ENCODE measurements at places on chromosomes 6 and 20. TPM values are rescaled to one million over a fixed set of nuclear protein-coding genes. Genes with fewer than 3 reads are reported as not detected.

DNA sequence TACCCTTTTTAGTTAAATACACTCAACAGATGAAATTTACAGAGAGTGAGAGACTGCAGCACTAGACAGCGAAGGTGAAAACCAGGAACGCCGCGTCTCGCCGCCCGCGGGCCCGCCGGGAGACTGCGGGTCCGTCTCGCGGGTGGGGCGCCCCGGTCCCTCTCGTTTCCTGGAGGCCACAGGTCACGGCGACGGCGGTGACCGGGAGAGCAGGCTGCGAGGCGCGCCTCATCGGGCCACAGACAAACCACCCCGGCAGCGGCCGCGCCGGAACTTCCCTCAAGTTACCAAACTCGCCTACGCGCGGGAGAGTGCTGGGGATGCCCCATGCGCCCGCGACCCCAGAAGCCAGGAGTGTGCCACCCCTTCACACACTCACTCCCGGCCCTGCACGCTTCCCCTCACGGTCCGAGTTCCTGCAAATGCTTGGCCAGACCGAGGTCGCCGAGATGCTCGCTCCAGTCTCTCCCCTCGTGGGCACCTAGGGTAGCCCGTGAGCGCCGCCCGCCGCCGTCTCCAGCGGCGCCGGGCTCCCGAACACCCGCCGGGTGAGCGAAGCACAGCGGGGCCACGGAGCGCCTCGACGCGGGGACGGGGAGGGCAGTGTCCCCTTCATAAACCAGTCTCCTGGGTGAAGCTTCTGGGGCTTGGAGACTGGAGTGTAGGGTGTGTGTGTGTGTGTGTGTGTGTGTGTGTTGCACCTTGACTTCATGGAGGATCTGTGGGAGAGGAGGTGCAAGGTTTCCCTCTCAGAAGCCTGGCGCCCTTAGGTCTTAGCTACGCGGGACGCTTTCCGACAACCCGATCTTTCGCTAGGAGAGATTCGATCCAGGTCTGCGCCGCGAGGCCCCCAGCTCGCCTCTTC lies 1.4 kb downstream of the BACH2 start:
- DNase-seq: peak; percentile 80

- DNase-seq: peak; percentile 41
These were observed 32.4 kb downstream of the CBFA2T2 start for GRCh38 chr20:33522256-33522820.

The BPIFA1 gene
- not detected for total RNA-seq

DNA sequence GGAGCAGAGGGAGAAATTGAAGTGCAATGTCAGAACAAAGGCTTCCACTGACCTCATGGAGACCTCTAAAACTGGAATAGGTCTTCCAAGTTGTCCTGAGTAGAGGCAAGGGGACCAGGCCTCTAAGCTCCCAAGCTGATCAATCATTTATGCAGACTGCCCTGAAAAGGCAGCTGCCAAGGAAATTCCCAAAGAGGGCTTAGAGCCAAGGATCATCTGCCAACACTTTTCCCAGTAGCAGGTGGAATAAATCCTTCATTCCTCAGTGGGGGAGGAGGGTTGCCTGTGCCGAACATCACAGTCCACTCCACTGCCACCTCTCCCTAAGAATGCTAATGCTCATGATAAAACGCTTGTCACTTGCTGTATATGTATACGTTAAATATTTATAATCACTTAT lies 29.3 kb upstream of the RALY start:
- no peak for DNase-seq

DNA sequence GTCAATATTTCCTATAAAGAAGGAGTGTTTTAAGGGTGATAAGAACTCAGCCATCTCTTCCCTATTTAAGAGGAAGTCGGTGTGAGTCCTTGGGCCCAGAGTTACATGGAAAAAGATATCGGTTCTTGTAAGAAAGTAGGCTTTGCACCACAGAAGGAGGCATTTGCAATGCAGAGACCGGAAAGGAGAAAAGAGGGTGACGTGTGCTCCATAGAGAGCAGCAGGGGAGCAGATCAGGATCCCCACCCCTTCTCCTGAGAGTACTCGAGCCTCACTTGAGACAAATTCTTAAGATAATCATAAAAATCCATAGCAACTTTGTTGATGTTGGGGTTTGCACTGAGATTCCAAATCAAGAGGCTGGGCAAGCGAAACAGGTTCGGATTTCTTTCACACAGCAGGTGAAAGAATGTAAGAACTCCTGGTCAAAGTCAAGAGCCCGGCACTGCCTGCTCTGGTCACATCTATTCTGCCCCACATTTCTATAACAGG lies 27.8 kb downstream of the FOXA2 start:
- no peak for DNase-seq

The OR10C1 gene
- not detected for total RNA-seq

The CAP2 gene
- total RNA-seq: not detected

The TMC2 gene
- total RNA-seq: not detected

GRCh38 chr20:37775200-37775599 lies 81.4 kb downstream of the CTNNBL1 start:
- no peak for DNase-seq

GRCh38 chr6:137766596-137767370 lies 100.3 kb upstream of the TNFAIP3 start:
- DNase-seq: no peak

- no peak for DNase-seq
These were observed 13.1 kb downstream of the C20orf96 start for GRCh38 chr20:277496-277781.

The PANK2 gene
- 44.7 TPM for total RNA-seq

The DUSP15 gene
- total RNA-seq: not detected

- no peak for DNase-seq
These were observed 41.4 kb downstream of the TRMT6 start for GRCh38 chr20:5908981-5909380.

- DNase-seq: no peak
These were observed 34.3 kb upstream of the ADTRP start for GRCh38 chr6:11812951-11813350.

DNA sequence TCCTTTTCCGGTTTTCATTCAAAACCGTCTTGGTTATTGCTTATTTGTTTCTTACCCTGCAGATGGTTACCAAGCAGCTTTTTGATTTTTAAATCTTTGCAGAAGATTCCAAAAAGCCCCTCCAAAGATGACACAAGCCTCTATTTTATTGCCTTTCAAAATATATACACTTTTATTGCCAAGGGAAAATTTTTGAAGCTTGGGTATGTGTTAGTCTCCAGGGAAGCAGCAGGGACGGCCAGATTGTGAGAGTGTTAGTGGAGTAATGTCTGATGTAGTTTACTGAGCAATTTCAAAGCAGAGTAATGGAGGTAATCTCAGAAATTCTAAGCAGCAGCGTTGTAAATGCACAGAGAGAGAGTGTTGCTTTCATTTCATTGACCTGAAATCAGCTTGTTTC lies 193.8 kb downstream of the FARS2 start:
- DNase-seq: no peak

DNA sequence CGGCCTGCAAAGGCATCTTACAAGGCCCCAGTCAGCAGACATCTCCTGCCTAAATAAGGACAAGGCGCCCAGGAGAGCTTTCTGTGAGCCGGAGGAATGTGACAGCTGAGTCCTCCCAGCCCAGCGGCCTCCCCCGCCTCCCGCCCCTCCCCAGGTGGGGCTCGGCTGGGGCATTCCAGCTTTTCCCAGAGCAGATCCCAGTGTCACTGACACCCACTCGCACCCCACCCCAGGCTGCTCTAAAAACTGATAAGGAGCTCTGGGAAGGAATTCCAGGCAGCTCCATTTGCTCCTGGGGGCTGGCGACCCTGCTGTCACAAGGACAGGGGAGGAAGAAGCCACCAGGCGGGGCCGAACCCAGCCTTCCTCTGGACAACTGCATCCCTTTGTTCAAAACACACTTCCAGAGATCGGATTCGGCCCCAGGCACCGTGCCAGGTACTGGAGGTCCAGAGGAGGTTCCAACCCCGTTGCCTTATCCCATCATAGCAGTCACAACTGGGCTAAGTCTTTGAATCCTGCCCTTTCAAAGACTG lies 49.7 kb downstream of the JPH2 start:
- DNase-seq: no peak

DNA sequence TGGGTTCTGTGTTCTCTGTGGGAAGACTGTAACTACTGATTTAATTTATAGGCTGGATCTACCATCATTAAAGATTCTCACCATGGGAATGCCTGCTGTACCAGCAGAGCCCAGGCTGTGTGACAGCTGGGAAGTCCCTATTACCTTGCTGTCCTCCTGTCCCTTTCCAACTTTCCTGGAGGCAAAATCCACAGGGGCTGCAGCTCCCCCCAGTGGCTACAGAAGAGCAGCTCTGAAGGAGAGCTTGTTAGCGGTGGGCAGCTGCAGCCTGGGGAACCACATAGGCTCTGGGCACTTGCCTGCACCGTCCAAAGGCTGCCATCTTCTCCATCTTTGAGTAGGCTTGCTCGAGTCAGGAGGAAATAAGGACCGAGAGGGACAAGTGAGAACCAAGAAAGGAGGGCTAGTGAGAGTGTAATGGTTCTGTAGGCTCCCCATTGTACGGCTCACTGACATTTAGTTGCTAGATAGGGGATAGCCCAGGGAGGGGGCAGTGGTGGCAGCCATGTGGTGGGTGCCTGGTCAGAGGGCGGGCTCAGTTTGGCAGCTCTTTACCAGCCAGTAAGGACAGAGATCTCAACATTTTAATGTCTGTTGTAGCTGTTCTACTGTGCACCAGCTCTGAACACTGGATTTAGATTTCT lies 155.1 kb upstream of the MLIP start:
- DNase-seq: peak; percentile 46

GRCh38 chr6:84329516-84329915 lies 102.1 kb upstream of the CEP162 start:
- no peak for DNase-seq

DNA sequence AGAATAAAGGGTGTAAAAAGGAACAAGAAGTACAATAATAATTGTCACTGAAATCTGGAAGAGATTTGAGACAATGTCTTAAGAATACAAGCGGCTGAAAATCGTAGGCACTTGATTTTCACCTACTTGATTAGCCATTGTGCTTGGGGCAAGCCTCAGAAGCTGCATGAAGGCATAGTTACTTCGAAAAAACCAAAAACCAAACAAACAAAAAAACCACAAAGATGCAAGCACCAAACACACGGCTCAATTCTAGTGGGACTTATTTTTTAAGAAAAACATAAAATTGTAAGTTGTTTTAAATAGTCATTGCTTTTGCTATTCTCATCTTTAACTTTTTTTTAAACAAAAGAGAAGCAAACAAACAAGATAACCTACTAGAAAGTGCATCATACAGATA lies 235.6 kb downstream of the OGFRL1 start:
- no peak for DNase-seq

The CRISP2 gene
- total RNA-seq: not detected

- DNase-seq: no peak
These were observed 160.7 kb downstream of the UST start for GRCh38 chr6:148907573-148907972.

DNA sequence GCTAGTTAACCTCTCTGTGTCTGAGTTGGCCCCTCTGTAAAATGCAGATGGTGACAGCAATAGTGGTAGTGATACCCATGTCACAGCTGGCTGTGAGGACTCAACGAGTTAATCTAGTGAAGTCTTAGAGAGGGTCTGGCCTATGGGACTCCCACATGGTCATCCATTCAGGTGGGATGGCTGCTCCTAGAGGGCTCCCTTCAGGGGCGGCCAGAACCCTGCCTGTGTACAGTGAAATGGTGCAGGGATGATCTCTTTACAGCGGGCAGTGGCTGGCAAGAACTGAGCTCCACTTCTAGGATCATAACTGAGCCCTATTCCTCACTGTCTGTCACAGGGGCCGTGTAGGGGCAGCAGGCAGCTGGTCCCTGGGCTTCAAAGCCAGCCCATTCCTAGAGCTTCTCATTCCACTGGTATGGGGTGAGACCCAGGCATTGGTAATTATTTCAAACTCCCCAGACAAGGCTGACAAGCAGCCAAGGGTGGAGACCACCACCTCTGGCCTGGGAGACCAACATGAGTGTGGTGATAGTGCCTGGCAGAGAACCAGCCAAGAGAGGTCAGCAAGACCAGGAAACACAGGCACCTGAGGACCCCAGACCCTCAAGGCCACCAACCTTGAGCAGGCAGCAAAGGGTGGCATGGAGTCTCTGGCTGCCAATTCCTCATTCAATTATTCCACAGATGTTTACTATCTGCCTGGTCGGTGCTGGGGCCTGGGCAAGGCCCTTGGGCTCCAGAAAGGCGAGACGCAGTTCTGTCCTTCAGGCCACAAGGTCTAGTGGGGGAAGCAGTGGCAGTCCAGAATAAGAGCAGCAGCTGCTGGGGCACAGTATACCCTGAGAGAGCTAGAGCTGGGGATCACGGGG lies 103.4 kb downstream of the MRPL14 start:
- peak; percentile 2 for DNase-seq

- DNase-seq: no peak
These were observed 39.6 kb downstream of the SLX4IP start for GRCh38 chr20:10474606-10475184.

The SAMD5 gene
- total RNA-seq: not detected

The PRRT1 gene
- total RNA-seq: 1.1 TPM

DNA sequence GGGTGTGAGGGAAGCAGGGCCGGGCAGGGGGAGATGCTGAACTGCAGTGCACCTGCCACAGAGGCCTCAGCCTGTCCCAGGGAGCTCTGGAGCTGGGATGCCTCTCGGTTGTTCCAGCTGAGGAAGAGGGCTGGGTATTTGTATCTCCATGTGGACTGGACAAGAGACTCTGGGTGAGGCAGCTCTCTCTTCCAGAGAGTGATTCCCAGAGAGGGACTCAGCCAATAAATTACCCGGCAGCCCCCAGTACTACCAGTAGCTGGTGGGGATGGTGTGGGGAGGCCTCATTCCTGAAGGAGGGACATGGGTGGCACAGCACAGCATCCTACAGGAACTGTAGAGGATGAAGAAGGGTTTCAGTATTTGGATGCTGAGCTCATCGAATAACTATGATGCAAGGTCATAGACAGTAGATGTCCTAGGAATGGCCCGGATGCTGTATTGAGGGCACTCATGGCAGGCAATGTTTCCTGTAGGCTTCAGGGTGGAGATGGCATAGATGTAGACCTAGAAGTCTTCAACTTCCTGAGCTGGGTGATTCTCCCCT lies 1.4 kb downstream of the FGD2 start:
- DNase-seq: no peak

The JPH2 gene
- total RNA-seq: not detected

DNA sequence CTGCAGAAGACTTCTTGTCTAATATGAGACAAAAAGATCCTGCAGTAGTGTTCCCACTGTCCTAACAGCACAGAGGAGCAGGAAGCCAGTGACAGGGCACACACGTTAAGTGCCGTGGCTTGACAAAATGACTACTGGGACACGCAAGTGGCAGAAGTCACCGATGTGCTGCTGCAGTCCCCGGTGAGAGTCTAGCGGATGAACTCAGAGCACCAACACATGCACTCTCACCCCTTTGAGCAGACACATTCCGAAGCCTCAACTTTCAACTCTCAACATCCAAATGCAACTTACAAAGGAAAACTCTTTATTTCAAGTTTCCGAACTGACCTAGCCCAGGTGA lies 898 bp downstream of the LAMA4 start:
- peak; percentile 13 for DNase-seq

DNA sequence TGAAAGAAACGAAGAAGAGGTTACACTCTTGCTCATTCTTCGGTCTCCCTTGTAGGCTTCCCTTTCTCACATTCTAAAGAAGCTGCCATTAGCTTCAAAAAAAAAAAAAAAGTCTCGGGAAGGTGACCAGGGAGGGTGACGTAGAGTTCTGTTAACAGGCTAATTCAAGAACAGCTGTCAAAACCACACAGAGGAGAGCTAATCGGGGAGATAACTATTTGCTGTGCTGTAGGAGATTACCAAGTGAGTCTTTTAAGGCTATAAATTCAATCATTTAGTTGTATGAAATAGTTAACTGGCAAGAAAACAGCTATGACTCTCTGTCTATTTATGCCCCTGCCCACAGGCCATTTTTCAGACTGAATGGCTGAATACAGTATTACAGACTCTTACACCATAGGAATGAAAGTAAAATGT lies 256.8 kb downstream of the SYNE1 start:
- no peak for DNase-seq

- no peak for DNase-seq
These were observed 250.7 kb downstream of the PHF3 start for GRCh38 chr6:63886341-63886740.

The MYB gene
- total RNA-seq: 15.9 TPM
